H54 (cell line): ENCODE measurements at places on chromosomes 5 and 9.

GRCh38 chr9:12276505-12276904 lies 416.7 kb upstream of the TYRP1 start:
- DNase-seq, result no peak

DNA sequence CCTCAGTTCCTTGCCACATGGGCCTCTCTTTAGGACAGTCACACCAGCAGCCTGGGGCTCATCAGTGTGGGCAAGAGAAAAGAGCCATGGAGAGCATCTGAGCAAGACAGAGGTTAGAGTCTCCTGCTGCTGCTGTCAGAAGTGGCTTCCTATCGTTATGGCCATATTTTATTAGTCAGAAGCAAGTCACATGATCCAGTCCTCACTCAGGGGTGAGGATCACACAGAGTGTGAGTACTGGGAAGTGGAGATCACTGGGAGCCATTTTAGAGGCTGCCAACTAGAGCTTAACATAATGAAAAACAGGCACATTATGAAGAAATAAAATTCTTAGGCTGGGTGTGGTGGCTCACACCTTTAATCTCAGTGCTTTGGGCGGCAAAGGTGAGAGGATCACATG lies 62.0 kb downstream of the DIRAS2 start:
- no peak for DNase-seq

DNA sequence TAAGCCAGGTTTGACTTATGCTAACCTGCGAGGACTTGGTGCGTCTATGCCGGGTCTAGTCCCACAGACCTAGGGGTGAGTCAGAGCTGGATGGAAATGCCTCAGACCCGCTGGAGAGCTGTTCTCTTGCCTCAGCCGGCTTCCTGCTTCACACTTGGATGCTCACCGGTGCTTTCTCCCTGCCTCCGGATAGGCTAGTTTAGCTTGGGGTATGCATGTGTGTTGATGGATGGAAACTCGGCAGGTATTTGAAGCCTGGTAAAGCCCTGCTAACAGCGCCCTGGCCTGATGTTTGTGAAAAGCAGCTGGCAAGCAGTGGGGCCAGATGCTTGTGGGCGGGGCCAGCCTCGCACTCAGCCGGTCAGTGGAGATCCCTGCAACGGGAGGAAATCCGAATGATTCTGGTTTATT lies 29.3 kb downstream of the PRRC2B start:
- peak; percentile 30 for DNase-seq

- no peak for DNase-seq
Measured at GRCh38 chr9:123486431-123486830, 130.4 kb downstream of the CRB2 start.

DNA sequence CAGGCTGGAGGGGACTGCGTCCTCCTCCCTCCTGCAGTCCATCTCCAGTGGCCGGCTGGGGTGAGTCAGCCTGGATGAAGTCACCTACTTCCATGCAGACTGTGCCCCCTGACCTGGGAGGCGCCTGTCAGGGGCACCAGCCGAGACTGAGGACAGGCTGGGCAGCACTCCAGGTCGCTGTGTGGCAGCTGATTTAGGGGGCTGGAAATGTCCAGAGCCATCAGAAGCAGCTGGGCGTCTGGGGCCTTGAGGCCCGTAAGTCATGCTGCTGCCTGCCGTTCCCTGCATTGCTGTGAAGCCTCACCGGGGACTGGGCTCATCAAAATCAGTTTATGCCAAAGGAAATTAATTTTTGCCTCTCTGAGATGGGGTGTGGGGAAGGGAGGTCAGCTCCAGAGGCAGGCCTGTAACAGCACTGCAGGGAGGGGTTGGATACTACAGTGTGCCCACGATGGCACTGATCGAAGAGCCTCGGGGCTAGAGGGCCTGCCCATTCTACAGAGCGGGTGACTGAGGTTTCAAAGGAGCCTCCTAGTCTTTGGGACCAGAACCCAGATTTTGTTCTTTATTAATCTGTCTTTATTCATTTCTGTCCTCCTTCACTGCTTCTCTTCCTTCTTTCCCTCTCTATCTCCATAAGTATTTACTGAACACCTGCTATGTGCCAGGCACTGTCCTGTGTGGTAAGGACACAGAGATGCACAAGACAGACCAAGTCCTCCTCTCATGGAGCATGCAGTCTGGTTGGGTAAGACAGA lies 70.4 kb upstream of the PSD2 start:
- peak; percentile 99 for DNase-seq

- DNase-seq, result peak; percentile 86
Measured at GRCh38 chr5:76807296-76807695, 11.5 kb upstream of the F2RL1 start.

GRCh38 chr5:1239505-1240251 lies 14.5 kb downstream of the SLC6A18 start:
- DNase-seq, result no peak

DNA sequence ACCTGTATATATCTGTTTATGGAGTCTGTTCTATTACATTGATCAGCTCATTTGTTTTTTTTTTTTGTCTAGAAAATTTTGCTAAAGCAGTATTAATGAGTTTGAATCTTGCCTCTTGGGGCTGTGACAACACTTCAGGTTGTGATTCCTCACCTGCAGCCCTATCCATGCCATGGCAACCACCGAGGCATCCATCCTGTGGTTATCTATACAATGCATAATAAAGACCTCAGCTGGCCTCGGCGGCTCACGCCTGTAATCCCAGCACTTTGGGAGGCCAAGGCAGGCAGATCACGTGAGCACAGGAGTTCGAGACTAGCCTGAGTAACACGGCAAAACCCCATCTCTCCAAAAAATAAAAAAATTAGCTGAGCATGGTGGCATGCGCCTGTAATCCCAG lies 28.1 kb upstream of the PDCD1LG2 start:
- no peak for DNase-seq

- no peak for DNase-seq
Measured at GRCh38 chr9:12640016-12640587, 53.1 kb upstream of the TYRP1 start.

GRCh38 chr5:74051076-74051475 lies 425.1 kb downstream of the ARHGEF28 start:
- no peak for DNase-seq

DNA sequence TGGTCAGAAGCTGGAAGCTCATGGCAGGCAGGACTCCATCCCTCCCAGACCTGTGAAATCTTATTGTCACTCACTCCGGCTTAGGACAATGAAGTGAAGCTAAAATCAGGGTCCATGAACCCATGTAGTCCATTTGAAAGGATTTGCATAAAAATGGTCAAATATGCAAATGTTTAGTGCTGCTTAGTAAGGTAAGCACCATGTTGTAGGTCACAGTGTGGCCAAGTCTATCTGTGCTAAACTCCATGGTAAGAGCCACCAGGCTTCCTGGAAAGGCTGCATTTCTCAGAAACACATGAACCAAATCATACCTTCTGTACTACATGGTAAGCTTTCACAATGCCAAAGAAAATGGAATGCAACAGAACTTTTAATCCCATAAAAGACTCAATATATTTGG lies 5.7 kb downstream of the ALG2 start:
- DNase-seq, result no peak

GRCh38 chr9:120971938-120972337 lies 45.3 kb upstream of the TRAF1 start:
- DNase-seq, result no peak

GRCh38 chr5:122150215-122150614 lies 20.9 kb downstream of the ZNF474 start:
- DNase-seq, result no peak

DNA sequence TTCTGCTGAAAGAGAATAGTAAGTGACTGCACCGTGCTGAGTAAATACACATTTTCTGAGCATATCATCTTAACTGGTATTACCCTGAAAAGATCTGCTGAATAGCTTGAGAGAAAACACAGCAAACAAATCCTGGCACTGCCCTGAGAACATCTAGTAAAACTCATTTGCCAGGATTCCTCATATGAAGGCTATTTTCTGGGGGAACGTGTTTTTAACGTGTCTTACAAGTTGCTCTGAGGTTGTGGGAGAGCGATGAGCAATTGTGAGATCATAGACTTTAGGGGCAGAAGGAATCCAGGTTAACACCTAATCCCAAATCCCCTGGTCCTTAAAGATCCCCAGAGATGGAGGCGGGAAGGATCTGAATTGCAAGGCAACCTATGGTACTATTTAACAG lies 331.9 kb upstream of the RFX3 start:
- DNase-seq, result no peak

DNA sequence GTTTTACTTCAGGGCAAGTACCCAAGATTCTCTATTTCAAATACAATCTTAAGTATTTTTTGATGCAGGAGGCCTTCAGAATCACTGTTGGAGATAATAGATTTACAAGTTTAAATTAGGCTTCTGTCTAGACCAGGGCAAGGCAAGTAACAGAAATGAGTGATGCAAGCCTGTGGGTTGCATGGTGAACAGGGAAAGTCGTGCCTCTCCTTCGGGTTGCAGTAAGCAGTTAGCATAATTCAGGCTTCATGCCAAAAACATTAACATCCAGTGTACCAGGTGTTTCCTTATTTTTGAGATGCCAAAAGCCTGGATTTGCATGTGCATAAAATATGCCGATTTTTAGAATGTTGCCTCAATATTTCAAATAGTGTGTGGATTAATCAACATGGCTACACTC lies 369.0 kb downstream of the CAAP1 start:
- DNase-seq, result no peak

DNA sequence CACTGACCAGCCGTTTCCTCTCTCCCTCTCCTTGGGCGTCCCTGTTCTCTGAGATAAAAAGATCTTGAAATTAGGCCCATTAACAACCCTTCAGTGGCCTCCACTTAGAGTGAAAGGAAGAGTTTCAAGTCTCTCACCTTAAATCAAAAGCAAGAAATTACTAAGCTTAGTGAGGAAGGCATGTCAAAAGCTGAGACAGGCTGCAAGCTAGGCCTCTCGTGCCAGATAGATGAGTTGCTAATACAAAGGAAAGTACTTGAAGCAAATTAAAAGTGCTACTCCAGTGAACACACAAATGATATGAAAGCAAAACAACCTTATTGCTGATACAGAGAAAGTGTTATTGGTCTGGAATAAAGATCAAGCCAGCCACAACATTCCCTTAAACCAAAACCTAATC lies 331.3 kb upstream of the SEMA6A start:
- no peak for DNase-seq

GRCh38 chr5:68465133-68465532 lies 249.6 kb downstream of the PIK3R1 start:
- no peak for DNase-seq

DNA sequence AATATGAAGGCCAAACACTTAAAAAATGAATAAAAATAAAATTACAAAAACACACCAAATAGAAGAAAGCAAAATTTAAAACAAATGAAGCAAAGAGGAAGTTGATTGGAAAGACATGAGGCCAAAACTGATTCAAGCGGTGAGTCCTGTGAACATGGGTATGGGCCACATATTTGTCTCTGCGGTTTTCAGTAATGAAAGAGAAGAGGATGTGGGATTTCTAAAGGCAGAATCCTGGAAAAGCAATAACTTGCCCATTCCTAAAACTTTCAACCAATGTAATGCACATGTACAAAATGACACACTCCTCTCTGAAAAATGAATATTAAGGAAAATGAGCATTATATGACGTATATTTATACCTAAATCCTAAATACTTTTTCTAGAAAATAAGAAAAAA lies 263.7 kb downstream of the SEMA5A start:
- no peak for DNase-seq

- DNase-seq, result no peak
Measured at GRCh38 chr5:67679184-67679841, 482.7 kb upstream of the CD180 start.

DNA sequence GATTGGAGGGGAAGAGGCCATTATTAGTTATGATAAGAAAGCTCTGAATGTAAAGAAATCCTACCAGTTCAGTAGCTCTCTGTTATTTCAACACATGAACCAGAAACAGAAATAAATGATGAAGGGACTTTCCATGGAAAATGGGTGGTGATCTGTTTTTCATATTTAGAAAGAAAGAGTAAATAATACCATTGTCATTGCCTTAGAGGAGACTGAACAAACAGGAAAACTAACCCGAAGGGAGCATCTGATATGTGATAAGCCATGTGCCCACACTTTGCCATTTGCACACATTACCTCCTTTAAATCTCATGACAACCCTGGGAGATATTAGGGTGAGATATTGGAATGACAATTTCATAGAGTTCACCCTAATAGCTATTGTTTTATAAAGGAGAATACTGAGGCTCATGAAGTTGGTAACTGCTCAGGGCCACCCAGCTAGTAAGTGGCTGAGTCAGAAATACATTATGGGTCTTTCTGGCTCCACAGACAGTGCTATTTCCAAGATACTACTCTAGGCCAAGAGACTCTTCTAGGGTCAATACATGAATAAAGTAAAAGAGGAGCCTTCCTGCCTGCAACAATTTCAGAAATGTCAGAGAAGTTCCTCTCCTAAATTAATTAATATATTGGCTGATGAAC lies 111.0 kb upstream of the SLIT3 start:
- DNase-seq, result no peak

GRCh38 chr9:134570151-134570621 lies 71.4 kb upstream of the COL5A1 start:
- DNase-seq, result no peak
